ENCODE measurements at places on chromosomes 7 and 10.

GRCh38 chr10:119535305-119535704 is 7.2 kb downstream of the RGS10 start:
- DNase-seq: no peak

DNA sequence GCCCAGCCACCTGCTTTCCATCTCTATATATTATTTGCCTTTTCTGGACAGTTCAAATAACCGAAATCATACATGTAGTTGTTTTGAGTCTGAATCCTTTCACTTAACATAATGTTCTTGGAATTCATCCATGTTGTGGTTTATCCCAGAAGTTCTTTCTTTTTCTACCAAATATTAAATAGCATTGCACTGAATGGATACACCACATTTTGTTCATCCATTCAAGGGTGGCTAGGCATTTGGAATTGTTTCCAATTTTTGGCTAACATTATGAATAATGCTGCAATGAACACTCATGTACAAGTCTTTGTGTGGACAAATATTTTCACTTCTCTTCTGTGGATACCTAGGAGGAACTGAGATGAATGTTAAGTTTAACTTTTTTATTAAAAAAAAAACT is 18.0 kb downstream of the DNAJC1 start:
- DNase-seq: no peak

DNA sequence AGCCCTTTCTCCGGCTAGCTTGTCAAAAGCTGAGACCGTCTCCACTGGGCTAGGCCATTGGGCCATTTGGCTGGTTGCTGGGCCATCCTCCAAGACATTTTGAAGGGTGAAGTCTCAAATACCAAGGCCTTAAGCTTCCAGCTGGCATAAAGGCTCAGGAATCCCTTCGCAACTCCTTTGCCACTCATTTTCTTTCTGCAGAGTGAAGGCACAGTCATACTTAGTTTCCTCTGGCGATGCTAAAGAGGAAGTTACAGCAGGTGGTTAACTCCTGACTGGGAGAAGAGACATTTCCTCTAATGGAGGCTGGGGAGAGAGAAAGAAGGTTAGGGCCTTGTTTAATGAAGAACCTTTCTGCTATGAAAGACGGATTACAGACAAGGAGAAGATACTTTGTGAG is 4.8 kb upstream of the REPIN1 start:
- no peak for DNase-seq

- no peak for DNase-seq
Measured at GRCh38 chr10:126749015-126749655, 78.6 kb upstream of the C10orf90 start.

GRCh38 chr10:89427629-89428028 is 13.3 kb downstream of the IFIT5 start:
- no peak for DNase-seq

GRCh38 chr7:39987641-39988347 is 37.7 kb downstream of the CDK13 start:
- DNase-seq: no peak

DNA sequence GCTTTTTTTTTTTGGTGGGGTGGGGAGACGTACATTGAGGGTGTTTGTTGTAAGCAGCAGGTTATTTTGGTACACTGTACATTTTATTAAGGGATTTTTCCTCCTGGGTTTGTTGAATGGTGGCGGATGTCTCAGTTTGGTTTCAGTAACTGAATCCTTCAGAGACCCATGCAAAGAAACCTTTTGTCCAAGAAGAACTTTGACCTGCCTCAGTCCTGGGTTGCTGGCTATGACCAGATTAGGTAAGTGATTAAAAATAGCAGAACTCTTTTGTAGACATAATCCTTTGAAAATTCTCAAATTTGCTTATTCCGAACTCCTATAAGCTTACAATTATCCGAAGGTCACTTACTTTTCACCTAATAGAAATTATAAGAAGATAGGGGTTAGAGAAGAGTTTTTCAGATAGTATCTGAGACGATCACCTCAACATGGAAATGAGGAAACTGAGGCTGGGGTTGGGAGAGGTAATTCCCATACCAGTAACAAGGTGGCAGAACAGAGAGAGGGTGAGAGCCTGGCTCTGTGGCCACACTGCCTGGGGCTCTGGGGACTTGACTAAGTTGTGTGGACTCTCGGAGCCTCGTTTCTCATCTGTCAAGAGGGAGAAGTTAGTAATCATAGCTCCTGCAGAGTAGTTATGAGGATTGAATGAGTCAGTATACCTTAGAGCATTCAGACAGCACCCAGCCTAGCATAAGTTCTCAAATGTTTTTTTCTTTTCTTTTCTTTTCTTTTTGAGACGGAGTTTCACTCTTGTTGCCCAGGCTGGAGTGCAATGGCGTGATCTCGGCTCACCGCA is 87.4 kb downstream of the CCNY start:
- no peak for DNase-seq

GRCh38 chr10:44788147-44789129 is 122.7 kb upstream of the TMEM72 start:
- DNase-seq: no peak

DNA sequence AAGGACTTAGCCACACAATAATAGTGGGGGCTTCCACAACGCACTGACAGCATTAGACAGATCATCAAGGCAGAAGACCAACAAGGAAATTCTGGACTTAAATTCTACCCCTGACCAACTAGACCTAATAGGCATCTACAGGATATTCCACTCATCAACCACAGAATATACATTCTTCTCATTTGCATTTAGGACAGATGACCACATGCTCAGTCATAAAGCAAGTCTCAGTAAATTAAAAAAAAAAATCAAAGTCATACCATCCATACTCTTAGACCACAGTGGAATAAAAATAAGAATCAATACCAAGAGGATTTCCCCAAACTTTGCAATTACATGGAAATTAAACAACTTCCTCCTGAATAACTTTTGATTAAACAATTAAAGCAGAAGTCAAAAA is 155.9 kb downstream of the CDK14 start:
- no peak for DNase-seq

- no peak for DNase-seq
Measured at GRCh38 chr10:98696516-98696915, 249.8 kb upstream of the HPS1 start.

DNA sequence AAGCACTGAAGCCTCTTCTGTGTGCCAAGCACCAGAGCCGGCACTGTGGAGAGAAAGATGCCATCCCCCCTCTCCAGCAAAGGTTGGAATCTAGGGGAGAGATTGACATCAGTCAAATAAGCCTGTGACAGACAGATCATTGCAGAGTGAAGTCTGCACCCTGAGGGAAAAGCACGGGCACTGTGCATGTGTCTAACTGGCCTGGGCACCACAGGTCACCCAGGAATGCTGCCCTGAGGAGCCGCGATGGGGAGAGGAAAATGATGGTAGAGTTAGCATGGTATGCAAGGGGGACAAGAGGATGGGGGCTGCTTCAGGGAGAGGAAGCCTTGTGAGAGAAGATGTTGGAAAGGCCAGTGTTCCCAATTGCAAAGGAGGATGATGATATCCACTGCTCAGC is 261.0 kb downstream of the GRID1 start:
- DNase-seq: no peak

- no peak for DNase-seq
Measured at GRCh38 chr7:86768394-86768793, 124.7 kb downstream of the GRM3 start.

- DNase-seq: no peak
Measured at GRCh38 chr7:28361551-28361950, 50.8 kb upstream of the CREB5 start.

GRCh38 chr7:26486153-26486552 is 194.5 kb downstream of the SNX10 start:
- no peak for DNase-seq

GRCh38 chr10:62626079-62626478 is 178.4 kb upstream of the ADO start:
- no peak for DNase-seq

- DNase-seq: no peak
Measured at GRCh38 chr7:75565132-75565837, 73.2 kb downstream of the SPDYE5 start.

DNA sequence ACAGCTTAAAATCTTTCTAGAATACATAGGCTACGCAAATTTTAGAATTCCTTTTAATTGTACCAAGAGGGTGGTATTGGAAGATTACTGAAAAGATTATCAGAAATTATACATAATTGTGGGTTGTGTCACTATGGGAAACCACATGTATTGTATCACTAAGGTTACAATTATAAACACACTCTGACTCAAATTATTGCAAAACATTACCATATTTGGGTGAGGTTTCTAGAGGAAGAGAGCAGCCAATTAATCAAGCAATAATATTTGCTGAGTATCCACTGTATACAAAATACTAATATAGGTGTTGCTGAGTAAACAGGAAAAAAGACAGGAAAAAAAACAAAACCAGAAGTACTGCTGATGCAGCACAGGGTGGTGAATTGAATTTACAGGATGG is 3.1 kb upstream of the CAPZA2 start:
- no peak for DNase-seq

- no peak for DNase-seq
Measured at GRCh38 chr10:104479906-104480593, 126.4 kb downstream of the CFAP58 start.

DNA sequence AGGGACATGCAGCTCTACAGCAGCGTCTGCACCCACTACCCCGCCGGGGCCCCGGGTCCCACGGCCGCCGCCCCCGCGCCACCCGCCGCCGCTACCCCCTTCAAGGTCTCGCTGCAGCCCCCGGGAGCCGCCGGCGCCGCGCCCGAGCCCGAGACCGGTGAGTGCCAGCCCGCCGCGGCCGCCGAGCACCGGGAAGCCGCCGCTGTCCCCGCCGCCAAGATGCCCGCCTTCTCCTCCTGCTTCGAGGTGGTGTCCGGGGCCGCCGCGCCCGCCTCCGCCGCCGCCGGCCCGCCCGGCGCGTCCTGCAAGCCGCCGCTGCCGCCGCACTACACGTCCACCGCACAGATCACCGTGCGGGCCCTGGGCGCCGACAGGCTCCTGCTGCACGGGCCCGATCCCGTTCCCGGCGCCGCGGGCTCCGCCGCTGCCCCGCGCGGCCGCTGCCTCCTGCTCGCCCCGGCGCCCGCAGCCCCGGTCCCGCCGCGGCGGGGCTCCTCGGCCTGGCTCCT is 631 bp downstream of the OTUD1 start:
- no peak for DNase-seq

GRCh38 chr7:157652161-157652953 is 315.6 kb downstream of the DNAJB6 start:
- no peak for DNase-seq

DNA sequence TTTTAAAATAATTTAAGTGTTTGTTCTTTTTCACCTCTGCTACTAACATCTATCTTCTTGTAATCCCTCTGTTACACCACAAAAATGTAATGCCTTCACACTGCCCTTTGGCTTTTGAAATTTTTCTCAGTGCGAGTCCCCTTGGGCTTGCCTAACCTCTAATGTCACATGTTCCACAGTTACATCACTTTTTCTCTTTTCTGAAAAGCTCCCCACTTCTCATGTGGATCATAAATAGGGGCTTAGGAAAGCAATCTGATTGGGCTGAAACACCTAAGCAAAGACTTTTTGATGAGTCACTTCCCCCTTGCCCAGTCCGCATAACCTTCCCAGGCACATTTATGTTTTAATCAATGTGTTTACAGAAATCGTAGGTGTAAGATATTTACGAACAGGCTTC is 288.2 kb downstream of the IPMK start:
- no peak for DNase-seq

- DNase-seq: no peak
Measured at GRCh38 chr10:33680036-33680435, 345.6 kb upstream of the NRP1 start.

Data from stimulated activated CD8-positive, alpha-beta memory T cell treated with anti-CD3 and anti-CD28 coated beads, Interleukin-7, amount 100 ng/mL, for 1 hour (primary cell).